ENCODE measurements at places on chromosomes 5 and 9.

DNA sequence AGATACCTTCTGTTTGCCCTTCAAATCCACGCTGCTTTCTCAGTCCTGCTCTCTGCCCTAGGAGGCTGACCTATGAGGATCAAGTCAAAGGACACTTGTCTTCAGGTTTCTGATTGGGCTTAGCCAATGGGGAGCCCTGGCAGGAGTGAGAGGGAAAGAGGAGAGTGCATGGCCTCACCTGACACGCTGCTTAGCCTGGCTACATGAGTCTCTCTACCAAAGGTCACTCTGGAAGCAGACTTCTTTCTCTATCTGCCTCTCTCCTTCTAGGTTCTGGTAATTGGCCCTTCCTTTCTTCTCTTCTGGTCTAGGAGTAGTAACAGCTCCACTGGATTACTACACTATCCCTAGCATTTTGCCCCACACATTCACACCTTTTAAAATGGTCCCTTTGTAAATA lies 13.1 kb downstream of the ARSB start:
- peak; percentile 46 for DNase-seq

GRCh38 chr5:91361790-91362189 lies 21.3 kb downstream of the ARRDC3 start:
- DNase-seq = no peak

DNA sequence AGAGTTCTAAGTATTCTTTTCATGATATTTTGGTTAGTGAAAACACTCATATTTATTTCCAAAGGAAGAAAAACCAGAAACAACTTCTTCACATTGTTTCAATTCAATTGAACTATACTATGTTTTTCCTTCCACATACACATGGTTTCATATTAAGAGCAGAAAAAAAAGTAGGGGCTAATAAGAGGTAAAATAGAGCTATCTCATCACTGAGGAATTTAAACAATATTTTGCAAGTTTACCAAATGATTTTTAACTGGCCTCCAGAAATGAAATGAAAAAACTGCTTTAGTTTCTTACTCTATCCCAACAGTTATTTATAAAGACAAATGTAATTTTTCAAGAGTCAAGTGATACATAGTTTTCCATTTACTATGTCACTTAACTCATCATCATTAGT lies 233.5 kb downstream of the RFX3 start:
- DNase-seq = no peak

DNA sequence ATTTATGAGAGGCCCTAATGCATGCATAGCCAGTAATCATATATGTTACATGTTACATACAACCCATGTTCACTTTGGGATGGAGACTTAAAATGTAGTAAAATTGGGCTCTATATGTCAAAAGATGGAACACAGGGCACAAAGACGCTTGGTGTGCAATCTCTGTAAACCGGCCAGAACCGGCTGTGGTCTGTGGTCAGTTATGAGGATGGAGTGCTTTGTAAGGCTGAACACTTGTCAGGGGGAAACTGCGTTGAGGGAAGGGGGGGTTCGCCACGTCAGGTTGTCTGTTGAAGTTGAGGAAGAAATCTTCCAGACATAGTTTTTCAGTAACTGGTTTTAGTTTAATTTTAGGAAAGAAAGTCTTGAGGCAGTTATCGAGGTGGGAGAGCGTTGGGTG lies 2.7 kb upstream of the CKMT2 start:
- no peak for DNase-seq

- DNase-seq = peak; percentile 21
Observed at GRCh38 chr5:14676320-14676719, 11.8 kb downstream of the OTULIN start.

- no peak for DNase-seq
Observed at GRCh38 chr5:121987685-121988073, 25.9 kb downstream of the SRFBP1 start.
